ENCODE measurements at places on chromosomes 5 and 9. TPM values are rescaled to one million over a fixed set of nuclear protein-coding genes. Genes with fewer than 3 reads are reported as not detected.
A peak's percentile ranks its signal among the peaks of the same experiment; 100 is the strongest.

FOXD4L4 gene
- not detected for total RNA-seq

GRCh38 chr9:28853477-28853876, 1280.2 kb upstream of the C9orf72 start:
- H3K27ac ChIP-seq = no peak overlapping the region
- no peak for DNase-seq
- H3K27me3 ChIP-seq = no peaks in the 10 kb centered on the region
- no peak overlapping the region for H3K4me3 ChIP-seq
- no peaks in the 10 kb centered on the region for H3K36me3 ChIP-seq
- H3K4me1 ChIP-seq = no peaks in the 10 kb centered on the region

DNA sequence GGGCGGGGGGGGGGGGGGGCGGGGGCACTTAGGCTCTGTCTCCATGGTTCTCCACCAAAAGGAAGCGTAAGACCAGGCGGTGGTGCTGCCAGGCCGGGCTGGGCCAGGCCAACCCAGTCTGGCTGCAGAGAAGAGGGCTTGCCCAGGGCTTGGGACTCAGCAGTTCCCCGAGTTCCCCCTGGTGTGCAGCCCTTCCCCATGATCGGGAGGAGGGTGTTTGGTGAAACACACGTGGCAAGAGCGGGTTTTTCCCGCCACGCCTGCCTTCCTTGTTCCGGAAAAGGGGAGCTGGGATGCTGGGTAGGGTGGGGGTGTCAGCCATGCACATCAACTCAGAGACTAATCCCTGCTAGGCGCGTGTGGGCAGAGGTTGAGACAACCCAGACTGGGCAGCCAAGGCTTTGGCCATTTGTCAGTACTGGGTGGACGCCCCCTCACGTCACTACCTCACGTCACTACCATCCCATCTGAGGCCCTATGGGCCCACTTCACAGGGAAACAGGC, 32.9 kb downstream of the PRRX2 start:
- H3K27ac ChIP-seq = peak overlapping the region; percentile 66
- peak overlapping the region; percentile 68 for H3K4me3 ChIP-seq
- H3K36me3 ChIP-seq = no peaks in the 10 kb centered on the region
- DNase-seq = no peak
- H3K4me1 ChIP-seq = peaks cover 38% of the 10 kb centered on the region
- no peaks in the 10 kb centered on the region for H3K27me3 ChIP-seq

CHSY3 gene
- total RNA-seq = 2.1 TPM

PCDHGB6 gene
- 8.1 TPM for total RNA-seq

GRCh38 chr5:173472784-173473278, 143.6 kb downstream of the BOD1 start:
- H3K4me1 ChIP-seq = peaks cover 87% of the 10 kb centered on the region
- H3K27me3 ChIP-seq = no peaks in the 10 kb centered on the region
- H3K27ac ChIP-seq = peak overlapping the region; percentile 93
- no peaks in the 10 kb centered on the region for H3K36me3 ChIP-seq
- DNase-seq = no peak

C9orf50 gene
- total RNA-seq = not detected

DNA sequence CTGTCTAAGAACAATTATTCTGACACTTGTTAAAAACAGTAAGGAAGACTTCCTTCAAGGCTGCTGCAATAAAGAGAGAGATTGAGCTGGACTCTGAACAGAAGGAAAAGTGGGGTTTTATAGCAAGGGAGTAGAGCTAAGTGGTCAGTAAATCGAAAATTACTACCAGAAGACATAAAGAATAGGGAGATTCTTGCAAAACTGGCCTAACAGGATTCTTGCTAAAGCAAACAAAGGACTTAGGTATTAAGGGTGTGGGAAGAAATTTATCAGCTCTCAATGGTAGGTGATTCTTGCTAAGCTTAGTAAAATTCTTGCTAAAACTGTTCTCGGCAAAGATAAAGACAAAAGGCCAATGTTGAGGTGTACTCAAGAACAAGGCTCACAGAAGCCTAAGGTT, 300.5 kb downstream of the SLCO4C1 start:
- H3K27me3 ChIP-seq = no peaks in the 10 kb centered on the region
- H3K4me3 ChIP-seq = no peak overlapping the region
- H3K27ac ChIP-seq = no peak overlapping the region
- DNase-seq = no peak

- H3K4me3 ChIP-seq = no peak overlapping the region
- H3K27me3 ChIP-seq = no peaks in the 10 kb centered on the region
- no peak overlapping the region for H3K27ac ChIP-seq
- DNase-seq = peak; percentile 37
- H3K36me3 ChIP-seq = no peaks in the 10 kb centered on the region
- H3K4me1 ChIP-seq = peaks cover 5% of the 10 kb centered on the region
Measured at GRCh38 chr9:27519466-27520465, 4.3 kb upstream of the IFNK start.

PRR7 gene
- total RNA-seq = 2.2 TPM

DNA sequence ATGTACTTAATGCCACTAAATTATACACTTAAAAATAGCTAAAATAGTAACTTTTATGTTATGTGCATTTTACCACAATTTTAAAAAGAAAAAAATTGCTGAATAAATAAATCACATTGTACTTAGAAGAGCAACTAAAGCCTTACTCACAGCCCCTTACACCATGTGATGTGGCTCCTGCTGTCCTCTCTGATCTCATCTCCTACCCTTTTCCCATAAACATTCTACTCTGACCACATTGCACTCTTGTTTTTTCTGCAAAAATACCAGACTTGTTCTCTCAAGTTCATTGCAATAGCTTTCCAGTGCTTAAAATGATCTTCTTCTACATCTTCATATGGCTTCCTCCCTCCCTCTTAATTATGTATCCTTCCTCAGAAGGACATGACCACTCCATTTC, 268.4 kb downstream of the ELAVL2 start:
- H3K4me3 ChIP-seq = no peak overlapping the region
- H3K27ac ChIP-seq = no peak overlapping the region
- H3K27me3 ChIP-seq = no peaks in the 10 kb centered on the region
- no peak for DNase-seq
- no peaks in the 10 kb centered on the region for H3K4me1 ChIP-seq
- no peaks in the 10 kb centered on the region for H3K36me3 ChIP-seq

EIF4E1B gene
- not detected for total RNA-seq

DNA sequence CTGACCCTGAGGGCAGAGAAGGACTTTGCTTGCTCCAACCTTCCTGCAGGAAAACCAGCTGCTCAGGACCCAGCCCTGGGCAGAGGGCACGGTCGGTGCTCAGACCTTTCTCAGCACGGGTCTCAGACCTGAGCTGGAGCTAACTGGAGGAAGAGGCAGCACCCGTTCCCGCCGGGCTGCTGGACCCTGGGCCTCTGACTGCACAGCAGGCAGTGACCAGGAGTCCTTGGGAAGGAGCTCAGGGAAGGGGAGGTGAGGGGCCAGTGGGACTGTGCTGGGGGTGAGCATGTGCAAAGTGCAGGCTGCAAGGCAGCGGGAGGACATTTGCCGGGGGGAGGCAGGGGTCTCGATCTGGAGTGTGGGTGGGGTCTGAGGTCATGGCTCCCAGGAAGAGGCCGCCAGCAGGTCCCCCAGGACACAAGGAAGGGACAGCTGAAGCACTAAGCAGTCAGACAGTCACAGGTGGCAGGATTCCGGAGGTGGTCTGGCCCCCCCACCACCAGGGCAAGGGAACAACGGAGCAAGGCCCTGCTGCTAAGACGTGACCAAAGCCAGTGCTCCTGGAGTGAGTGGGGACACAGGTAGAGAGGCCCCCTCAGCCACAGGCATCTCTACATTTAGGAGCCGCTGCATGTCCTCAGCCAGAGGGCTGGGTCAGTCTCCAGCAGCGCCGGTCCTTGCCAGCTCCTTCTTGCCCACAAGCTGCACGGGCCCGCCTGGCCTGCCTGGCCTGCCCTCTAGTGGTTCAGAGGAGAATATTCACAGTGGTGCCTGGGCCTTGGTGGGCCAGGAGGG, 4.8 kb upstream of the DPM2 start:
- no peak for DNase-seq
- no peak overlapping the region for H3K4me3 ChIP-seq
- H3K27ac ChIP-seq = peak overlapping the region; percentile 17
- no peaks in the 10 kb centered on the region for H3K27me3 ChIP-seq
- peaks cover 58% of the 10 kb centered on the region for H3K4me1 ChIP-seq

GRCh38 chr9:34475097-34475496, 16.5 kb downstream of the DNAI1 start:
- no peak overlapping the region for H3K27ac ChIP-seq
- no peak for DNase-seq
- H3K36me3 ChIP-seq = no peaks in the 10 kb centered on the region
- no peak overlapping the region for H3K4me3 ChIP-seq
- peaks cover 11% of the 10 kb centered on the region for H3K27me3 ChIP-seq

DNA sequence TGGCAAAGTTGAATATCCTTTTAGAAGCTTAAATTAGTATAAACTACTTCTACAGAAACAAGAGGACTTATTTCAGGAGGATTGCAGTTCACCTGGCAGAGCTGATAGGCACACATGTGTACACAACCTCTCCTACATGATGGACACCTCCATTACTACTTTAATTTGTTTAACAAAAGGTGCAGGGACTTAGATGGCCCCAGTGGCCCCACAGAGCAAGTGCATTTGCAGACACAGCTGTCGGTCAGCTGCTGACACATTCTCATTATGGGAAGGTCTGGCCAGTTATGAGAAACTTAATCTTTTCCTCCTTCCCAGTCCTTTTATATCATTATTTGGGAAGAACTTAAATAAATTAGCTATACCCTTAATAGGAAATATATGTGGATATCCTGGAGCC, 28.3 kb downstream of the TDRD7 start:
- no peak overlapping the region for H3K27ac ChIP-seq
- no peaks in the 10 kb centered on the region for H3K27me3 ChIP-seq
- H3K4me3 ChIP-seq = no peak overlapping the region
- no peak for DNase-seq
